NCI-H1436 treated with DMSO at 0.1 percent for 48 hours (cell line): ENCODE measurements at places on chromosomes 1 and 21.

DNA sequence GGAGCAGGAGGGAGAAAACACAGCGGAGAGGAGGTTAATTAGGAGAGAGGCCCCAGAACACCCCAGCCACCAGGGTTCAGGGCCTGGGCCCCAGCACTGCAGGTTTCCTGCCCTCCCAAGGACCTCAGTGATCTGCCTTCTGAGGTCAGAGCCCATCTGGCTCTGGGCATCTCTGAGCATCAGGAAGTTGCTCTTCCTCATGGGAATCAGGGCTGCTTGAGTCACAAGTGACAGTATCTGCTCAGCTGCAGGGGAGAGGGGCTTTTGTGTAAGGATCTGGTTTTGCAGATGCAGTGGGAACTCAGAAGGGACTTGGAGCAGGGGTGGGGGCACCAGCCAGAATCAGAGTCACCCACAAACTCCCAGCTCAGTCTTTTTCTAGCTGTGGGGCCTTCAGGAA is 472.1 kb downstream of the PTPRU start:
- no peak for DNase-seq

GRCh38 chr1:206486995-206487788 is 16.9 kb downstream of the IKBKE start:
- DNase-seq = no peak

- DNase-seq = no peak
These were observed 32.0 kb downstream of the NFASC start for GRCh38 chr1:204902671-204903070.

- DNase-seq = no peak
These were observed 83.1 kb downstream of the PRDM16 start for GRCh38 chr1:3152143-3152542.

GRCh38 chr1:7513081-7513480 is 258.0 kb upstream of the VAMP3 start:
- DNase-seq = no peak

- DNase-seq = no peak
These were observed 61.8 kb upstream of the COA6 start for GRCh38 chr1:234311414-234311813.

- DNase-seq = no peak
These were observed 387.3 kb downstream of the RPS6KC1 start for GRCh38 chr1:213438339-213438738.

DNA sequence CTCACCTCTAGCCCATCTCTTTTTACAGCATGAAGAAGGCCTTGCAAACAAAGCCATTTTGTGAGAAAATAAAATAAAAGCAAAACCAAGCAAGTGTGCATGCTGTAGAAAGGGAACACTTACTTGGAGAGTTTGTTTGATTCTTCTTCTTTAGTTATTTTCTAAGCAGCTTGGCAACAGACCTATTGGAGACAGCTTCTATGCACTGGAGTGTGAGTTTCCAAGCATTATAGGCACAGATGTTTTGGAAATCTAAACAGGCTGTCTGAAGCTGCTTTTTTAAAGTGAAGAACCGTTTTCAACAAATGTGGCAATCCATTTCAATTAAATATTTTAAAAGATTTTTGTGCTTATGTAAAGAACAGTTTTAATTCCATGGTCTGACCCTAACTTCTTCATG is 76.6 kb downstream of the NGF start:
- DNase-seq = no peak

DNA sequence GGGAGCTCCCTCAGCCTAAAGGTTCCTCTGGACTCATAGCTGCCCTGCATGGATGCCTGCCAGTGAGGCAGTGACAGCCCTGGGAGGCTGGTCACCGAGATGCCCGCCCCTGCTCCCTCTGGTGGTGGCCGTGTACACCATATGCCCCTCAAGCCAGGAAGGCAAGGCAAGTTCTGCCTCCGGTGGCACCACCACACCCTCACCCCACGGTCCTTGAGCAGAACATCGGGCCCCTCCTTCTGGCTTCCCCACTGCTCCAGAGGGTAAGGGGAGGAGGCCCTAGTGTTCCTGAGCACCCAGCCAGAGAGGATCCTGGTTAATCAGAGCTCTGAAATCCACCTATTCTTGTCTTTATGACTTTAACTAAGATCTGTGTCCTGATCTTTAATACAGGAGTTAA is 1.5 kb upstream of the S100A14 start:
- DNase-seq = no peak

- DNase-seq = no peak
These were observed 9.4 kb downstream of the SOD1 start for GRCh38 chr21:31668651-31669491.

- DNase-seq = no peak
These were observed 9.0 kb downstream of the FAM20B start for GRCh38 chr1:179034720-179035119.

GRCh38 chr1:13813398-13814012 is 113.5 kb downstream of the PRDM2 start:
- DNase-seq = no peak

DNA sequence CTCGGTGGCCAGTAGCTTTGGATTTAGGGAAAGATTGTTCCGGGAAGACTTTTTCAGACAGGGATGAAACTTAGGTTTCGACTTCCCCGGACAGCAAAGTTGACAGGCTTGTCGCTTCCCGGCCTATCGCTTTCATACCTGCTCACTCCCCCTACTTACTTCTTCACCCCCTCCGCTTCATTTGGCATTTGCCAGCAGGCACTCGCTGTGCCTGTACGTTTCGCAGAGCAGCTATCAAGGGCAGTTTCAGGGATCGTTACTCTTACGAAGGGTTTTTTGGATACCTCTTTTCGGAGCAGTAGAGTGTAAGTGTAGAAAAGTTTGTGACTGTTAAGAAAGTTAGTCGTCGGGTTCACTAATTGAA is 393 bp downstream of the BLZF1 start:
- DNase-seq = no peak

DNA sequence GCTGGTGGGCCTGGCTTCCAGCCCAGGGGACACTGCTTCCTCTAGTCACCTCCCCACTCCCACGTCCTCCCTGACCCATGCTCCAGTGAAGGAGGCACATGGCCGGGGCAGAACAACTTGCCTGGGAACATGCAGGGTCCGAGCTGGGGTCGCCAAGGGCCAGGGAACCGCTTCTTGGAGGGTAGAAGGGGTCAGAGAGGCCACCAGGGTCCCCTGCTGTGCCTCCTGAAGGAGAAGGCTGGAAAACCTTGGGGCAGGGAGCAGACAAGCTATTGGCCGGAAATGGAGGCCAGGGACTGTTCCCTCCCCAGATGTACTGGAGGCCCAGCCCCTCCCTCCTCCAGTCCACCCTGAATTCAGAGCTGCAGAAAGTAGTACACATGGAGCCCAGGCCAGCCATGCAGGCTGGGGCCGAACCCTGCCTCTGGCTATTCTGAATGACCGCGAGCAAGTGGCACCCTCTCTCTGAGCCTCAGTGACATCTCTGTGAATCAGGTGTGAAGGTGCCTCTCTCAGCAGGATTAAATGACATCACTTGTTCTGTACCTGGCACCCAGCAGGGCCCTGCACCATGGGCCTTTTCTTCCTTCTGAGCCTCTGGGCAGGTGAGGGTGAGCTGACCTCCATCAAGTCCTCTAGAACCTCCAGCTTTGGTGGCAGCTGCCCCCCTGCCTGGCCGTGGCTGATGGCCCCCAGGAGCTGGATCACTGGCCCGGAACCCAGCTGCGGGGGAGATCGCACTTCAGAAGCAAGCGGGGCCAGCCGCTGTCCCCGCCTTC is 15.7 kb downstream of the SPOCD1 start:
- no peak for DNase-seq

DNA sequence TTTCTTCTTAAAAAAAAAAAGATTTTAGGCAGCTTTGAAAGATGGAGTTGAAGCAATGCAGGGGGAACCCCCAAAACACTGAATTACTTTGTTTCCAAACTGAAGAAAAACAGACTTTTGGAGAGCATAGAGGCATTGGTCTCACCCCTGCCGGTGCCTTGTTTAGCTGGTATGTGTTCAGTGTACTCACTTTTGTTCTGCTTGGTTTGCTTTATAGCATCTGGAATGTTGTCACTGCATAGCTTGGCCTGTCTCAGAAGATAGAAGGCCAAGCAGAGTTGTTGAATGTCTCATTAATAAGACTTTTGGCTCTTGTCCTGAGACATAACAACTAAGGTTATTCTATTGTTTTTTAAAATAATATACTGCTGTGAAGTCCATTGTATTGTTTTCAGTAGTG is 6.9 kb downstream of the THRAP3 start:
- DNase-seq = no peak

DNA sequence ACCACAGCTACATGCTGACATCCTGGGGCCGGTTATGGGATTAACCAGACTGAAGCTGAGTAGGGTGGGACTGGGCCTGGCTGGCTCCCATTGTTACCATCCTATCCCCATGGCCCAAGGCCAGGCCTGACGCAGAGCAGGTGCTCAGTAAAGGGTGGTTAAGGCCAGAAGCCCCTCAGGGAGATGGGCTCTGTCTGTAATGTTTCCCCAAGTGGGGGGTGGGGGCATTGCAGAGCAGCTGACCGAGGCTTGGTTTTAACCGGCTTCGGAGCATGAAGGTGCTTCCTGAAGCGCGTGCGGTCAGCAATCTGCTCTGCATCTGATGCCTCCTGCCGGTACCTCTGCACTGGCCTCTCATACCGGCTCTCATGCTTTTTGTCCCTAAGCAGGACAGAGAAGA is 83.4 kb upstream of the ACTL8 start:
- DNase-seq = no peak

DNA sequence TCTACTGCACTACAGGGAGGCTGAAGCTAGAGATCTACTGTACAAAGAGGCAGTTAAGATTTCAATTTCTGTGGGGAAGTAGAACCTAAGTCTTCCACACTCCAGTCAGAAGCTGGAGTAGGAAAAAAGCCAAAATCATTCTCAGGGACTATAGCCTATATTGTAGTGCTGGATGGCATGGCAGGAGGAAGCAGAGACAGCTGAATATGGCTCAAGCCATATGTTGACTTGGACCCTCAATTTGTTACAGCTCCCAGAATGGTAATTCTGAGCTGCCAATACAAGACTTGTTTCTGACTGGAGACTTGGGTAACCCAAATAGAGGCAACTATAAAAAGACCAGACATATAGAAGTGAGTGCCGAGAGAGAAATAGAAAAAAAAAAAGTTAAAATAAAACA is 200.6 kb downstream of the PTBP2 start:
- no peak for DNase-seq

DNA sequence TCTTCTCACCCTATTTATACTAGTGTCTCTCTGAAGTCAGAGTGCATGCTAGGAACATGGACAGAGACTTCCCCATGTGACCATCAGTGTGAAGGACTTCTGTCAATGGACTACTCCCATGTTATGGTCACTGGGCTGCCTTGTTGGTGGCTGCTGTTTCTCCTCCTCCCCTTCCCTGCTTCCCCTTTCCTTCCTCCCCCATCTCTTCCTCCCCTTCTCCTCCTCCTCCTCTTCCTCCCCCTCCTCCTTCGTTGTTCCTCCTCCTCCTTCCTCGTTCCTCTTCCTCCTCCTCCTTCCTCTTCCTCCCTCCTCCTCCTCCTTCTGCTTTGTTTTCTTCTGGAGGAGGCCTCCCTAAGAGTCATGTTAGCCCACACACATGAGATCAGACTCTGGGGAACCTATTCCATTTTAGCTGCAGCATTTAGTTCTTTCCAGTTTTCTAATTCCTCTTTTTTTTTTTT is 35.8 kb downstream of the IER5 start:
- DNase-seq = no peak

- no peak for DNase-seq
These were observed 75.4 kb downstream of the NOS1AP start for GRCh38 chr1:162144853-162145252.

DNA sequence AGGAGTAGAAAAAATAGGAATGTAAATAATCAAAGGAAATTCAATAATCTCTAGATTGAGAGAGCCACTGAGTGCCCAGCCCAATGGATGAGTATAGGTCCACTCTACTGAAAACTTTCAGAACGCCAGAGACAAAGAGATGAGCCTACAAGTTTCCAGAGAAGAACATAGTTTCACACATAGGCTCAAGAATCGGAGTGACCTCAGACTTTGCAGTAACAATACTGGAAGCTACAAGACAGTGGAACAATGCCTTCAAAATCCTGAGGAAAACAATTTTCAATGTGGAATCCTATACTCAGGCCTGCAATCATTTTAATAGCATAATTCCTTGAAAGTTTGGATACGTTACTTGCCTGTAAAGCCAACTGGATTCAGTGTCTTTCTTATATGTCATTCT is 11.0 kb downstream of the GJA4 start:
- no peak for DNase-seq

DNA sequence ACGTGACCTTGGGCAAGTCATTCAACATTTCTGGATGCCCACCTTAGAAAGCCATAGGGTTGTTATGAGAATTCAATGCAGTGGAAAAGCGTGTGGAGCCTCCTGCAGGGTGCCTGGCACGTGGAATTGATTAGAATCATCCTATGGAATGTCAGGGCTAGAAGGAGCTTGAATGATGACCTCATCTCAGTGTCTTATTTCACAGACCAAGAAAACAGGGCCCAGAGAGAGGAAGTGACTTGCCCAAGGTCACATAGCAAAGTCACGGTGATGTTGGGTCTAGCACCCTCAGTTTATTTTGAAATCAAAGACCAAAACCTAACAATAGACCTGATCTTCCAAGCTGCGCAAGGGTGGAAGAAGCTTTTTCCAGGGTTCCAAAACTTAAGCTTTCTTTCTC is 6.0 kb downstream of the TRABD2B start:
- no peak for DNase-seq

DNA sequence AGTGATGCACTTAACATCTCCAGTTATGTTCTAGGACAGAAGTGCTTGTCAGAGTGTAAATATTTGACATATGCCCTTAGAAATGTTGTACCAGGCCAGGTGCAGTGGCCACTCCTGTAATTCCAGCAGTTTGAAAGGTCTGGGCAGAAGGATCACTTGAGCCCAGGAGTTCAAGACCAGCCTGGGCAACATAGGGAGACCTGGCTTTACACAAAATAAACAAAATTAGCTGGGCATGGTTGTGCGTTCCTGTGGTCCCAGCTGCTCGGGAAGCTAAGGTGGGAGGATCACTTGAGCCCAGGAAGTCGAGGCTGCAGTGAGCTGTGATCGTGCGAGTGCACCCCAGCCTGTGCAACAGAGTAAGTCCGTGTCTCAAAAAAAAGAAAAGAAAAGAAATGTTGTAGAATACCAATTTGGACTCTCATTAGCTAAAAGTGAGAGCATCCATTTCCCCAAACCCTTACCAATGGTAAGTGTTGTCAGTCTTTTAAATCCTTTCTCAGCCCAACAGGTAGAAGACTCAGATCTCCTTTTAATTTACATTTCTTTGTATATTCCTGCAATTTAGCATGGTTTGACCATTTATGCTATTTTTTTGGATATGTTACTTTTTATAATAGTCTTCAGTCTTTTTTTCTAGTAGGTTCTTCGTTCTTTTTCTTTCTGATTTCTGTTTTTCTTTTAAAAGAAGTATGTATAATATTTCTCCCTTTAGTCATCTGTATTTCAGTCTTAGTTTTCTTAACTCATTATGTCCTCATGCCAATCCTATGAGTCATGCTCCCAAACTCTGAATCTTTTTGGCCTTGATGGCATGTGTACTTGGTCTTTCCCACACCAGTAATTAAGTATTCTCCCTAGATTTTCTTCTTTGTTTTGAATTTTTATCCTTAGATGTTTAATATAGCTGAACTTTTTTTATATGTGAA is 74.4 kb downstream of the CAMTA1 start:
- DNase-seq = no peak
